ENCODE measurements at places on chromosomes 12 and 14.

DNA sequence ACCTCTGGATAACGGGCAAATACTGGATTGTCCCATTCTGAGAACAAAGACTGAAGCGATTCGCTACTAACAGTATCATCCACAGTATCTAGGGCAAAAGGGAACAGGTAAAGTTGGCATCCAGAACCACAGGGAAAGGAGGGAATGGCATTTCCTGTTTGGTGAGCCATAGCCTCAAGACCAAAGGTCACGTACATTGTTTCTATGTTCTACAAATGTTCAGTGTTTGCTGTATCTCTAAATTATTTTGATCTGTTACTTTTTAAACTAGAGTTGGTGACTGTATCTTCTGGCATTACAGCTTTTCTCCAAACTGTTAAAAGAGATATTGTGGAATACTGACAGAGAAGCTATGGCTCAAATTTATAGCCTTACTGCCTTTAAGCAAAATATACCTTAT lies 9.7 kb downstream of the MLH3 start:
- no peak for DNase-seq

- no peak for DNase-seq
These were observed 9.8 kb downstream of the RAPGEF3 start for GRCh38 chr12:47748899-47749298.

GRCh38 chr12:33586576-33586975 lies 147.0 kb upstream of the SYT10 start:
- DNase-seq: no peak

- DNase-seq: no peak
These were observed 97.8 kb downstream of the BCL11B start for GRCh38 chr14:99174081-99174769.

DNA sequence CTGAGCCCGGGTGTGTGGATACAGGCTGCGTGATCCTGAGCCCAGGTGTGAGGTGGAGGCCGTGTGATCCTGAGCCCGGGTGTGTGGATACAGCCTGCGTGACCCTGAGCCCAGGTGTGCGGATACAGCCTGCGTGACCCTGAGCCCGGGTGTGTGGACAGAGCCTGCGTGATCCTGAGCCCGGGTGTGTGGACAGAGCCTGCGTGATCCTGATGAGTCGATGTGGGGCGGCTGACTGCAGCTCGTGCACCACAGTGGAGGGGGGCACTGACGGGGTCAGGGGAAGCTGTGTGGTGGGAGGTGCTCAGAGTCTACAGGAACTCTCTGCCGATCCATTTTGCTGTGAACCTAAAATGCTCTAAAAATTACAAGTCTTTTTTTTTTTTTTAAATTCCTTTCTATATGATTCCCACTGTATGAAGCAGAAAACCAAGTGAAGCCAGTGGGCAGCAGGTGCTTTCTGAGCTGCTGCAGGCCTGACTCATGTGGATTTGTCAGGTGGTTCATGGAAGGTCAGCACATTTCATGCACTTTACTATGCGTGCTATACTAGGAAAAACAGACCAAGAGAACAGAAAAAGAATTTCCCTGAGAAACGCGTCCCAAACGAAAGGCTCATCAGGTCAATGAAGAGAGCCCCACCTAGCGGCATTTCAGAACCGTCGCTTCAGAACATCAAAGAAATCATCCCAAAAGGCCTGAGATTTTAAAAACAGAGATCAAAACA lies 19.3 kb downstream of the BRF1 start:
- DNase-seq: peak; percentile 50

DNA sequence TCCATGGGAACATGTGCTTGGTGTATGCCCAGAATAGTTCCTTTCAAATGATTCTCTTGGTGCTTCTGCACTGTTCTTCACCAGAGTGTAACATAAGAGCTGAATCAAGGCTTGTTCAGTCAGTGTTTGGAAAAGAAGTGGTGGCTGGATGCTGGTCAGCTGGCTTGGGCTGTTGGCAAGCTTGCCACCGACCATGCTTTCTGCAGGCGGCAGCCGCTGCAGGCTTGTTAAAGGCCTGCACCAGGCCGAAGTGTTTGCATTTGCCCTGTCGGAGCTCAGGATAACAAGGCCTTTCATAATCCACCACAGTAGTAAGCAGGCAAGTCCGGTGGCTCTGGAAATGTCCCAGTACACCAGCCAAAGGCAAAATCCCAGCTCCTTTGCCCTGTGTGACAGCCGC lies 26.9 kb downstream of the DAAM1 start:
- DNase-seq: no peak

DNA sequence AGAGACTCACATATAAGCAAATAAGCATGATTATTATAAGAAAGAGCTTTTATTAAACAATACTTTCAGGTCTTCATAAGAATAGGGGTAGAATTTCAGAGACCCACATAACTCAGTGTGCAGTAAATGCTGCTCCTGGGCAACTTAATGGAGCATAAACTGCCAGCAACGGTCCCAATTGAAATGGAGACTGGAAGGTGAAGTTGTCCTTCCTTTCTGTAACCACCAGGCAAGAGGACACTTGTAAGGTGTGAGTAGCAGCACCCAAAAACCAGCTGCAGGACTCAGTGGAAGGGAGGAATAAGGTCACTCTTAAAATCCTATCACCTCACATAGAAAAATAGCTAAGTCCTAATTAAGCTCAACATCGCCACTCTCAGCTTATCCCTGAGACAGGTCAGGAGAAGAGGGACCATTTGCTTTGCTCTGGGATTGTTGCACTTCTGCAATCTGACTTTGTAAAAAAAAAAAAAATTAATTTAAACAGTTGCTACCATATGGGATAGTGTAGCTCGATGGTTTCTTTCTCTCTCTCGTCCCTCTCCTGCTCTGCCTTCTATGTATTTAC lies 22.7 kb upstream of the LTA4H start:
- no peak for DNase-seq

DNA sequence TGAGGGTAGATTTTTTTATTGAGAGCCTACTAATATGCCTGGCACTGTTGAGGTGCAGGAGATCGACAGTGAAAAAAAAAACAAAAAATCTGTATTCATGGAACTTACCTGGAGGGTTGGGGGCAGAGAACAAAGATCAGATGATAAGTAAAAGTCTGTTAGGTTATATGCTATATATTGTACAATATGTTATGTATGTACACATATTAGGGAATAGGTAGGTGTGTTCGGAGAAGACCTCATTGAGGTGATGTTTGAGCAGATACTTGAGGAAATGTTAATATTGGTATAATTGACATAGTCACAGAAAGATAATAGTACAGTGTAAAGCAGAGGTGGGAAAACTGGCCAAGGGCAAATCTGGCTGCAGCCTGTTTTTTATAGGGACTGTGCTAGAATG lies 5.6 kb downstream of the ARF6 start:
- DNase-seq: no peak

- DNase-seq: no peak
These were observed 133.5 kb downstream of the TGFB3 start for GRCh38 chr14:75848167-75848913.
